Activated naive CD8-positive, alpha-beta T cell treated with anti-CD3 and anti-CD28 coated beads, Interleukin-2, amount 10 ng/mL, durations not matched to agents 7 days and 5 days (primary cell): ENCODE measurements at places on chromosomes 7 and 10.

GRCh38 chr7:2168615-2169311 is 64.0 kb downstream of the MAD1L1 start:
- H3K36me3 ChIP-seq: peaks cover 2% of the 10 kb centered on the region
- peaks cover 7% of the 10 kb centered on the region for H3K4me1 ChIP-seq

GRCh38 chr7:26397332-26397731 is 105.7 kb downstream of the SNX10 start:
- H3K27ac ChIP-seq: no peak overlapping the region
- peaks cover 61% of the 10 kb centered on the region for H3K27me3 ChIP-seq
- peaks cover 11% of the 10 kb centered on the region for H3K4me1 ChIP-seq
- no peak for DNase-seq
- no peaks in the 10 kb centered on the region for H3K36me3 ChIP-seq

GRCh38 chr7:23544913-23545354 is 13.2 kb upstream of the TRA2A start:
- no peak for DNase-seq
- peaks cover 2% of the 10 kb centered on the region for H3K36me3 ChIP-seq

DNA sequence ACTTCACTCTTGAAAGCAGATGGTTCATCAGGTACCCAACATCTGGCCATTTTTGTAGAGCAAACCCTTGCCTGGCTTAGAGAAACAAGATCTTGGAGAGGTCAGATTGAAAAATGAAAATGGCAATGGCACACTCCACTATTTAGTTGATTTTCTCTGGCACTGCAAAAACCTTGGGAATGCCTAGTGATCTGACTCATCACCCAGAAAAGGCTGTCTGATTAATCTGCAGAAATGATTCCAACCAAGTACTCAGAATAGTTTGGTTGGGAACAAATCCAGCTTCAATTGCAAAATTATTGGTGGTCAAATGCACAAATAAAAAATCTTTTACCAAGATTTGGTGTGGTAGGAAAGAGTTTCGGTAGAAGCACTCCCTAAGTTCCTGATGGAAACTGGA is 351.2 kb downstream of the PHTF2 start:
- no peak overlapping the region for H3K27ac ChIP-seq
- H3K36me3 ChIP-seq: no peaks in the 10 kb centered on the region
- H3K4me1 ChIP-seq: no peaks in the 10 kb centered on the region
- no peak for DNase-seq
- H3K27me3 ChIP-seq: peaks cover 2% of the 10 kb centered on the region

DNA sequence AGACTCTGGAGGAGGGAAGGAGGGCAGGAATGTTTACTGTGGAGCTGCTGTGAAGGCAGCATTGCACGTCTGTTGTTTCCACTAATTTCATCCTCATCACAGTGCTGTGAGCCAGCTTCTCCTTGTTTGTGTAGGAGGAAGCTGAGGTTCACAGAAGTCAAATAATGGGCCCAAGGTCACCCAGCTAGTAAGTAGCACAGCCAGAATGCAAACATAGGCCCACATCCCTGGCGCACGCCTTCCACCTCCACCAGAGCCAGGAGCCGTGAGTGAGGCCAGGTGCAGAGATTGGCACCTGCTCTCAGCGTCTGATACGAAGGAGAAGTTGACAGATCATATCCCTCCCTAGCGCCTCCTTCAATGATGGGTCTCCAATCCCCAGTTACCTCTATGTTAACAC is 93.6 kb downstream of the HTR5A start:
- no peak overlapping the region for H3K27ac ChIP-seq
- H3K4me1 ChIP-seq: no peaks in the 10 kb centered on the region
- DNase-seq: no peak
- H3K36me3 ChIP-seq: no peaks in the 10 kb centered on the region
- no peak overlapping the region for H3K4me3 ChIP-seq

DNA sequence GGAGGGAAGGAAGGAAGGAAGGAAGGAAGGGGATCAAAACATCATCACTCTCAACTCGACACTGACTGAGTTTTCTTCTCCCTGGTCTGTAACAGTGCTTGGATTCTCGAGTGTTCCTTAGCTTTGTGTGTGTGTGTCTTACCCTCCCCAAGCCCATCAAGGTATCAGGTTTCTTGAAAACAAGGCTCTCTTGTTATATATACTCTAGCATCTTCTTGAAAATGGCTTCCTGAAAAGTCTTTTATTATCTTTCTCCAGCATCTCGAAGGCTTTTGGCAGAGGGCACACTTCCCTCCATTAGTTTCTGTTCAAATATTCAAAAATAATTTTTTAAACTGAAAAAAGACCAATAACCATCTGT is 13.4 kb downstream of the SERPINE1 start:
- peaks cover 39% of the 10 kb centered on the region for H3K27me3 ChIP-seq
- no peak overlapping the region for H3K4me3 ChIP-seq
- peaks cover 39% of the 10 kb centered on the region for H3K4me1 ChIP-seq
- no peaks in the 10 kb centered on the region for H3K36me3 ChIP-seq

DNA sequence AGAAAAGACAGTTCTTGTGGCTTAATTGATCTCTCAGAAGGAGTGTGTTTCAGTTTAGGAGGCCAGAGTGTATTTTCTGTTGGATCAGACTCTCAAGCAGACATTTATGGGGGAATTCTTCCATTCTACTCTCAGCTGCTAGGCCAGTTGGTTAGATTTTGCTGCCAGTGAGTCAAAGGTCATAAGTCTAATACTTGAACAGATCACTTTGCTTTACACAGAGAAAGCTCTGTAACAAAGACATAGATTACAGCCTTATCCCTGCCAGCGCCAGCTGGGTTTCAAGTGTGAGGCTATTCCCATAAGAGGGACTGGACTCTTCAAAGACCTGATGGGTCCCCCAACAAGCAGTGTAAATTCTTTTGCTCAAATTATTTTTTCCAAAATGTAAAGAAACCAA is 145.6 kb upstream of the SEMA3C start:
- DNase-seq: no peak
- H3K27ac ChIP-seq: no peak overlapping the region
- no peaks in the 10 kb centered on the region for H3K36me3 ChIP-seq
- no peaks in the 10 kb centered on the region for H3K27me3 ChIP-seq
- H3K4me3 ChIP-seq: no peak overlapping the region

DNA sequence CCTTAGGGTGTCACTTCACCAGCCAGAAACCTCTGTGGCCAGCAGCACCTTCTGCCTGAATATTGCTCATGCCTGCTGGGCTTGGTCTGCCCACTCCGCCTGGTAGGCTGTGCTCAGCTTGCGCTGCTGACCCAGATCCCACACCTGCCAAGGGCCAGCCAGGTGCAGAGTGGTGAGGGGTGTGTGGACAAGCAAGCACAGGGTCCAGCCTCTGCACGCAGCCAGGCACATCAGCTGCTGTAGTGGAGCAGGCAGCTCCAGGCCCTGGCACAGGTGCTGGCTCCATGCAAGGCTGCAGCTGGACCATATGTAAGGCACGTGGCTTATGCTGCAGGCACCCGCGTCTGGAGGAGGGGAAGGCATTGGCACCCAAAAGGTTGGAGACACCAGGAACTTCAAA is 567.4 kb downstream of the INHBA start:
- H3K27me3 ChIP-seq: no peaks in the 10 kb centered on the region
- DNase-seq: no peak
- H3K4me1 ChIP-seq: no peaks in the 10 kb centered on the region
- no peak overlapping the region for H3K4me3 ChIP-seq
- no peak overlapping the region for H3K27ac ChIP-seq
- H3K36me3 ChIP-seq: no peaks in the 10 kb centered on the region

DNA sequence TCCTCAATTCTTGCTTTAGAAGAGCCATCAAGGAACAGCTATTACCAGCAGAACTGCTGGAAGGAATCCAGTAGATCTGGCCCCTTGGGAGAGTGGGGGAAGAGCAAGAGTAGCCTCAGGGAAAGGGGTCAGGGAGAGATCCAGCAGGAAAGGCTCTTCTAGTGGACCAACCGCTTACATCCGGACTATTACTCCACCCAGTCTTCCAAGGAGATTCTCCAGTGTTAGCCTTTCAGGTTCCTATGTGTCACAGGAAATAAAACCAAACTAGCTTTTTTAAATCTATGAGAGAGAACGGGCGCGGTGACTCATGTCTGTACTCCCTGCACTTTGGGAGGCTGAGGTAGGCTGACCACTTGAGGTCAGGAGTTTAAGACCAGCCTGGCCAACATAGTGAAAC is 34.3 kb downstream of the TET1 start:
- no peak overlapping the region for H3K4me3 ChIP-seq
- H3K4me1 ChIP-seq: no peaks in the 10 kb centered on the region
- H3K27me3 ChIP-seq: peaks cover 2% of the 10 kb centered on the region
- no peaks in the 10 kb centered on the region for H3K36me3 ChIP-seq
- DNase-seq: no peak
- H3K27ac ChIP-seq: no peak overlapping the region

DNA sequence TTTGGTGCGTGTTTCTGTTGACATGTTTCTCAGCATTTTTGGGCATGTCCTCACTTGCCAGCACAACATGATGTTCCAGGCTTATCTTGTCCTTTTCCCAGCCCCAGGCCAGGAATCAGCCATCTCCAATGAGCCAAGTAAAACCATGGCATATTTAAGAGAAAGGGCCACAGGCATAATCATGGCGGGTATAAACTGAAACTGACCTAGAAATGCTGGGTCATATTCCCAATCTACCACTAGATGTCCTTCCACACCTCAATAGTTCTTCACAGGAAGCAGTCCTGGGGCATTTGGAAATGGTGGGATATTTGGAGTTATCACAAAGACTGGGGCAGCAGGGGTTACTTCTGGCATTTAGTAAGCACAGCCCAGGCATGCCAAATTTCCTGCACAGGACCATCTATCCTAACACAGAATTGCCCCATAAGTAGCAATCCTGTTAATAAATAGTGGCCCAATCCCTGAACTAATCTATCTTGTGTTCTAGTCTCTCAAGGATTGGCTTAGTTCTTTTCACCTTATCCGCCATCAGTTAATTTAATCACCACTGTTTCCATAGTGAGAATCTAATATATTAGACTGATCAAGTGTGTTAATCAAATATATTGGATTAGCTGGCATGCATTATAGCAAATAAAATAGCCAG is 101.6 kb downstream of the NPSR1 start:
- no peak for DNase-seq
- H3K4me1 ChIP-seq: no peaks in the 10 kb centered on the region
- no peak overlapping the region for H3K4me3 ChIP-seq
- no peaks in the 10 kb centered on the region for H3K36me3 ChIP-seq

DNA sequence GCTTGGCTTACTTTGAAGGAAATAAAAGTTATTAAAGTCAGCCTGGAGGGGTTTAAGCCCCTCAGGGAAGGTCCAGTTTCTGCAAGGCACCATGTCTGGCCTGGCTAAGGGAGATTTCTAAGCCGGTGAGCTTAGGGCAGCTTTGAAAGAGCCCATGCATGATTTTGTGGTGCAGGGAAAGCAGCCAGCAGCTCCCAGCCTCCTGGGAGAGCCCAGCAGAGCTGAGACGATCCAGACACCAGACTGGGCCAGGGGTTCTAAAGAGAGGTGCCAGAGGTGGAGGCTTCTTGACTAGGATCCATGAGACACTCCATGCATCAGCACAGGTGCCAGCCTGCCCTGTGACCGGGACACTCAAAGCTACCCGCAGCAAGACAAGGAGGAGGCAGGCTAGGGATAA is 59.6 kb upstream of the MKX start:
- no peak overlapping the region for H3K27ac ChIP-seq
- DNase-seq: no peak
- no peaks in the 10 kb centered on the region for H3K36me3 ChIP-seq
- no peak overlapping the region for H3K4me3 ChIP-seq
- H3K4me1 ChIP-seq: no peaks in the 10 kb centered on the region
- peaks cover 27% of the 10 kb centered on the region for H3K27me3 ChIP-seq

GRCh38 chr7:24432677-24433076 is 140.6 kb upstream of the PALS2 start:
- no peaks in the 10 kb centered on the region for H3K36me3 ChIP-seq
- no peak overlapping the region for H3K27ac ChIP-seq
- H3K4me1 ChIP-seq: no peaks in the 10 kb centered on the region
- peaks cover 2% of the 10 kb centered on the region for H3K27me3 ChIP-seq
- DNase-seq: no peak
- no peak overlapping the region for H3K4me3 ChIP-seq

DNA sequence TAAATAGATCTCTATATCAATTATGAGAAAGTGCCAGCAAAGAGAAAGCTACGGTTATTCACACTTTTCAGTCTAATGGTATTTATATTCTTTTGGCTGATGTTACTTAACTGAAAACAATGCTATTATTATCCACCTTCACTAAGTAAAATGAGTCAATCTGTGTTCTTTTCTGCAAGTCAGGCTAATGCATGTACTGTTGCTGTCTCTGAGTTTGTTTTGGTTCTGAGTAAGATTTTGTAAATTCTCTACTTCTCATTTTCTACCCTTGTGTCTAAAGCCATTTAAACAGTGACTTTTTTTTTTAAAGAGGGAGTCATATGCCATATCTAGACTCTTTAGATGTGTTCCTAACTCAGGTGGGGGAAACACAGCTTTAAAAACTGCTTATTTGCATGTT is 7.5 kb downstream of the VWC2 start:
- H3K4me3 ChIP-seq: no peak overlapping the region
- peaks cover 32% of the 10 kb centered on the region for H3K27me3 ChIP-seq
- H3K27ac ChIP-seq: no peak overlapping the region

DNA sequence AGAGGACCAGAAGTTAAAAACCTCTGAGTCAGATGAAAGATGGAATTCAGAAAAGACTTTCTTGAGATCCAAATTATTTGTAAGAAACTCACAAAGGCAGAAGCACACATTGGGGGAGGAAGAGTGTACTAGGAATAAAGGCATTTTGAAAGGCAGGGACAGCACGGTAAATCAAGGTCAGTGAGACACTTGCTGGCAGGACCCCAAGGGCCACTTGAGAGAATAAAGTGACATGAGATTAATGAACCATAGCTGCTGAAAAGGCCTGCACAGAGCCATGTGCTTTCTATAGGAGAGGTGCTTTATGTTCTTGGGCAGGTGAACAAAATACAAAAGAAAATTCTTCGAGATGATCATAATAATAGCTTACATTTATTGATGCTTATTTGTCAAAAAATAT is 929.9 kb upstream of the MBL2 start:
- DNase-seq: no peak
- H3K4me1 ChIP-seq: no peaks in the 10 kb centered on the region
- no peaks in the 10 kb centered on the region for H3K27me3 ChIP-seq
- no peak overlapping the region for H3K4me3 ChIP-seq
- no peaks in the 10 kb centered on the region for H3K36me3 ChIP-seq
- no peak overlapping the region for H3K27ac ChIP-seq

DNA sequence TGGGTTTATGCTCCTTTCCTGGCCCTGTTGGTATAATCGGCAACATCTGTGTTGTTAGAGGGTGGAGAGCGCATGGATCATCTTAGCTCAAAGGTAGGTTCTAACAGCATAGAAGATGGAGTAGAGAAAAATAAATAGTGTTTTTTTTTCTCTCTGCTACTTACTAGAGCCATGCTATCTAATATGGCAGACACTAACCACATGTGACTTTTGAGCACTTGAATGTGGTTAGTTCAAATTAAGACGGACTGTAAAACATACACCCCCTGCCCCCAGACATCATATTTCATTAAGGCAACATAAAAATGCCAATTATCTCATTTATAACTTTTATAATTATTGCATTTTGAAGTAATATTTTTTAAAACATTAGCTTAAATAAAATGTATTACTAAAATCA is 525.1 kb downstream of the KIF20B start:
- H3K27me3 ChIP-seq: no peaks in the 10 kb centered on the region
- no peak overlapping the region for H3K4me3 ChIP-seq
- no peak overlapping the region for H3K27ac ChIP-seq
- DNase-seq: no peak
- H3K36me3 ChIP-seq: no peaks in the 10 kb centered on the region
- H3K4me1 ChIP-seq: no peaks in the 10 kb centered on the region

- H3K4me3 ChIP-seq: no peak overlapping the region
- no peak for DNase-seq
- no peaks in the 10 kb centered on the region for H3K27me3 ChIP-seq
- H3K36me3 ChIP-seq: no peaks in the 10 kb centered on the region
- peaks cover 5% of the 10 kb centered on the region for H3K4me1 ChIP-seq
Observed at GRCh38 chr7:74134117-74134620, 40.0 kb upstream of the EIF4H start.
